ENCODE measurements at places on chromosomes 13 and 19.

DNA sequence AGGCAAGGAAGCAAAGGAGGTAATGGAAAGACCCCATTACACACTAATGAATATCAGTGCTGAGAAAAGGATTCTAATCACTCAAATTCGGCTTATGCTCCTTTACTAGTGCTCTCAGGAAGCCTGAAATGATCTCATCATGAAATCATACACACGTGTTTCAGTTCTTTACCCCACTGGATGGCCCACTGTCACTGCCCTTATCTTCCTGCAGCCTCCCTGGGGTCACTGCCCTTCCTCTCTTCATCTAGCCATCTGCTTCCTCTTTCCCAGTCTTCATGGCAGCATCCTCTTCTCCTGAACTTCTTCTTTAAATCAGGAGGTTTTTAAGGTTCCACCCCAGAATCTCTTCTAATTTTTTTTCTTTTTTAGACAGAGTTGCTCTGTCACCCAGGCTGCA lies 27.9 kb upstream of the EEF1AKMT1 start:
- no peak for DNase-seq

DNA sequence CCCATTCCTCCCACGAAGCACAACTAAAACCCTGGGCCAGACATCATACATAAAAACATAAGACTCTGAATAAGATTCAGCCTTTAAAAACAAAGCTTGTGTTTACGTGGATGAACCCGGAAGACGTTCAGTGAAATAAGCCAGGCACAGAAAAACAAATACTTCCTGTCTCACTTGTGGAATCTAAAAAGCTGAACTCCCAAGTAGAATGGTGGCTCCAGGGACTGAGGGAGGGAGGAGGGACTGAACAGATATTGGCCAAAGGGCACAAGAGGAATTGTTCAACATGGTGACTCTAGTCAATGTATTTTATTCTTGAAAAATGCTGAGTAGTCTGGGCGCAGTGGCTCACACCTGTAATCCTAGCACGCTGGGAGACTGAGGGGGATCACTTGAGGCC lies 35.7 kb upstream of the TPM4 start:
- no peak for DNase-seq

GRCh38 chr19:33063356-33063752 lies 1.3 kb downstream of the RHPN2 start:
- no peak for DNase-seq

- DNase-seq: no peak
Measured at GRCh38 chr13:26401069-26401468, 147.1 kb downstream of the CDK8 start.

GRCh38 chr13:31012655-31013024 lies 80.2 kb downstream of the TEX26 start:
- no peak for DNase-seq

GRCh38 chr19:4519521-4520277 lies 1.4 kb upstream of the PLIN4 start:
- DNase-seq: no peak

- DNase-seq: no peak
Measured at GRCh38 chr19:8494158-8494557, 8.3 kb downstream of the PRAM1 start.

GRCh38 chr13:102440259-102440936 lies 38.5 kb upstream of the FGF14 start:
- DNase-seq: peak; percentile 74

- DNase-seq: no peak
Measured at GRCh38 chr19:30446850-30447552, 74.8 kb downstream of the ZNF536 start.

- DNase-seq: no peak
Measured at GRCh38 chr13:31110617-31111016, 51.1 kb downstream of the HSPH1 start.

DNA sequence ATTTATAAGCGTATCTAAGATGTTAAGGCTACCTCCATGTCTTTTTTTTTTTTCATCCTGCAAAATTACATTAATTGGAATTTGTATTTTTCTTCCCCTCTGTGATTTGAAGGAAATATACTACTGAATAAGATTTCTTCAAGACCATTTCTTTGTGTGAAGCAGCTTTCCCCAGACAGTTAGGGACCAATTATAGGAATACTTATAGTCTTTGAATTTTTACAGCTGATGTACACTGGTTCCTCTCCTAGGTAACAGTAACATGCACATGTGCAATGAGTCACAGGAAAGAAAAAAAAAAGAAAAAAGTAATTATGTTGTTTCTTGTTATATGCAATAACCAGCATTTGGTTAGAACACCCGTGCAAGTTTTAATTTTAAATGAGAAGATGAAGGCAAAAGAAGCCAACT lies 82.0 kb downstream of the PCDH9 start:
- no peak for DNase-seq

- no peak for DNase-seq
Measured at GRCh38 chr19:15622991-15623390, 8.0 kb downstream of the CYP4F8 start.

DNA sequence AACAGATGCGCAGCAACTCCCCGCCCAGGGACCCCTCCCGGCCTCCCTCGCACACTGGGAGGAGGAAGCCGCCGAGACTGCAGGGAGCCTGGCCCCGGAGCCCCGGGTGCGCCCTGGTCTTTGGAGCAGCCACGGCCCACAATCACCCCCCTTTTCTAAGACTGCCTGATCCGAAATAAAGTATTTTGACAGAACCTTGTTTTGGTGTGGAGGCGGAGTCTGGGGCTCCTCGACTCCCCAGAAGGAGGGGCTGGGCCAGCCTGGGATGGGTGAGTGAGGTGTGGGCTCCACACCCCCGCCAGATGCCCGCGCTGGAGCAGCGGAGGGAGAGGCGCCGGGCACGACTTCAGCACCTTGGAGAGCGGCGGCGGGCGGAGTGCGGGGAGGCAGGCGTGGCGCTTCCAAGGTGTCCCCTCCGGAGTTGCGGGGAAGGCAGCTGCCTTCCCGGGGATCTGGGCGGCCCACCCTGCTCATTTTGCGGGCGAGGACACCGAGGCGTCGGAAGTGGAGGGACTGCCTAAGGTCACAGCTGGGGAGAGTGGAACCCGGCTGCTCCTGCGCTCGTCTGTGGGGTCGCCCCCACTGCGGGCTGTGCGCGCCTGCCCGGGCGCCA lies 9.4 kb downstream of the SIRT6 start:
- no peak for DNase-seq

DNA sequence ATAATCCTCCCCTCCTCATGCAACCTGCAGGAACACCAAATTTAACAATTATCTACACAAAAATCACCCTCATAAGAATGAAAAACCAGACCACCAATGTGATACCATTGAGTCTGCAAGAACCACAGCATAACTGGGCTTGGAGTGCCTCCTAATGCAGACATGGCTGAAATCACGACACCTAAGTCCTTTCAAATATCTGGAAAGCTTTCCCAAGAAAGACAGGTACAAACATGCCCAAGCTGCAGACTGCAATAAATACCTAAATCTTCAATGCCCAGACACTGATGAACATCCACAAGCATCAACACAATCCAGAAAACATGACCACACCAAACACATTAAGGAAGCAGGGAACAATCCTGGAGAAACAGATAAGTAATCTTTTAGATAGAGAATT lies 417.1 kb downstream of the LMO7 start:
- no peak for DNase-seq

GRCh38 chr13:45301263-45301662 lies 39.7 kb downstream of the TPT1 start:
- no peak for DNase-seq

DNA sequence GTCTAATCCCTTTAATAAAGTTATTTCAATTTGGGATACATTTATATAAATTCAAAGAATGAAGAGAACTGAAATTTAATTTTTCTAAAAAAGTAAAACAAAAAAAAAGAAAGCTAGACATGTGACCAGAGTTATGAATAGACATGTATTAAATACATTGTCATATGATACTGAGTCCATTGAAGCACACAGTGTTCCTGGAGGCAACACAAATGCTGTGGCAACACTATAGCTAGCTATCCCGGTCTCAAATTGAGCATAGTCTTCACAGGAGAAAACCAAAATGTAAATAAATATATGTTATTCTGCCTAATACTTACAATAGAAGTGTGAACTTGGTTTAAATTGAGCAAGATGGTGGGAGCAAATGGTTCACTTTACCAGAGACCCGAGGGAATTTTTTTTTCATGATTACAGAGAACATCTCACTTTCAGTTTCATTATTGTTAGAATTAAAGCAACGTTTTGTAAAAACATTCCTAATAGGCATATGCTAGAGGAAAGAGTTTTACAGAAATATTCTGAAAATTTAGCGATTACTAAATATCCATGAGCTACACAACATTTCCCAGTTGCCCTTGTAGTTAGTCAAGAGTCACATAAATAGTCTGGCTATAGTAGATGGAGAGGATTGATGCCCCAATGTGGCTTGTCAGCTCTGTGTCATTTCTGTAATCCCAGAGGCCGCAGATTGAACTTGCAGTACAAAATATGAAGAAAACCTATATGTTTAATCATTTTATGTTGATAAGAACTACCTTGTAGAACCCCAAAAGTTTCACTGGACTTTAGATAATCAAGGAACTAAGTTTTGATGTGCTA lies 775.7 kb upstream of the SPRY2 start:
- no peak for DNase-seq

DNA sequence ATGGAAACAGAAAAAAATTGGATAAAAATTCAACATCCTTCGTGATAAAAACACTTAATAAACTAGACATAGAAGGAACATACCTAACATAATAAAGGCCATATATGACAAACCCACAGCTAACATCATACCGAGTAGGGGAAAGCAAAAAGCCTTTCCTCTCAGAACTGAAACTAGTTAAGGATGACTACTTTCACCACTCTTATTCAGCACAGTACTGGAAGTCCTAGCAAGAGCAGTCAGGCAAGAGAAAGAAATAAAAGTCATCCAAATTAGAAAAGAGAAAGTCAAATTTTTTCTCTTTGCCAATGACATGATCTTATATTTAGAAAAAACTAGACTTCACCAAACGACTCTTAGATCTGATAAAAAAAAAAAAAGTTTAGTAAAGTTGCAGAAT lies 25.8 kb upstream of the SLC7A9 start:
- no peak for DNase-seq

- DNase-seq: peak; percentile 77
Measured at GRCh38 chr13:48828962-48829411, 146.7 kb upstream of the FNDC3A start.

GRCh38 chr19:8655340-8655709 lies 24.9 kb downstream of the NFILZ start:
- no peak for DNase-seq

GRCh38 chr19:11507370-11508078 lies 1.9 kb upstream of the ZNF653 start:
- DNase-seq: no peak

- no peak for DNase-seq
Measured at GRCh38 chr13:98839856-98840769, 87.6 kb upstream of the SLC15A1 start.

GRCh38 chr13:103568314-103568713 lies 502.1 kb upstream of the SLC10A2 start:
- no peak for DNase-seq

DNA sequence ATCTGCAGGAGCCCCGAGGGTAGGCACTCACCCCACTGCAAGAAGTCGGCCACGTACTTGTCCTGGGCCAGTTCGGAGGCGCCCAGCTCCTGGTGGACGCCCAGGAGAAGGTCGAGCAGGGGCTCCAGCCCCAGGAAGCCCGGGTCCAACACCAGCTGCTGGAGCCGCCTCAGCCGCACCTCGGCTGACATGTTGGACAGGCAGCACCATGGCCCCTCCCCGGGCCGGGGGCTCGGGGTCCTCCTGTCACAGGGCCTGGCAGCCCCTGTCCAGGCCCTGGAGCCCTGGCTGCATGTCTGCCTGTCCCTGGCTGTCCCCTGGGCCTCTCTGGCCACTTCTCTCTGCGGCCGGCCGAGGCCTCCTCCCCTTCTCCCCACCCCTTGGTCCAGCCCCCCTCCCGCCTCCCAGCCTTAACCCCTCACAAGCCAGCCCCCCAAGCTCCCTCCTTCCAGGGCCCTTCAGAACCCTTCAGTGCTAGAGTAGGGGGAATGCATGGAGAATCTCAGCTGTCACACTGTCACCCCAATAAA lies at the start of gene DMPK:
TSS of gene DMPK (minus strand) at position 329 of the 530 bp plus-strand sequence. CDS start at position 191, 138 bp downstream.
- no peak for DNase-seq

DNA sequence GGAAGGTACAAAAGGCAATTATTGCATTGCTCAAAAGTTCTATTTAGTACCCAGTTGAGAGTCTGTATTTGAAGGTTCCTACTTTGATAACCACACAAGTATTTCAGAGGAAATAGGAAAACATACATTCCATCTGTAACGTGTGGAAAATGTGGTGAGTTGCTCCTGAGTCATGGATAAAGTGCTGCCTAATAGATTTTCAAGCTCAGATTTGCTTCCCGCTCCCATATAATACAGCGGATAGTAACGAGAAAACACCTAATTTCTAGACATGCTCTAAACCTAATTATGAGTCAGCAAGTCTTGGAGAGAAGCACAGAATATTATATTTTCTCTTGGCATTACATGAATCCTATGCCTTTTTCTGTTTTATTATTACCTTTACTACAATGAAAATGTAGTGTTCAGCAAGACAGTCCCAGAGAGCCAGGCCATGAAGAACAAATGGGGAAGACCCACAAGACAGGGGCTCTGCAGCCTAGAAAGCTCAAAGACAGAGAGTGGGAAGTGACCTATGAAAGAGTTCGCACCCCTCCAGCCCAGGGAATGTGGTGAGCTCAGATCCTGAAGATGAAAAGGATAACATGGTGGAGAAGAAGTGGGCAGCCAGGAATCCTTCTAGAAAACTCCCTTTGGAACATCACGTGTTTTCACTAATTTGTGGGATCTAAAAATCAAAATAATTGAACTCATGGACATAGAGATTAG lies 116.1 kb downstream of the STARD13 start:
- no peak for DNase-seq

GRCh38 chr13:40016953-40017660 lies 361.6 kb downstream of the COG6 start:
- no peak for DNase-seq

DNA sequence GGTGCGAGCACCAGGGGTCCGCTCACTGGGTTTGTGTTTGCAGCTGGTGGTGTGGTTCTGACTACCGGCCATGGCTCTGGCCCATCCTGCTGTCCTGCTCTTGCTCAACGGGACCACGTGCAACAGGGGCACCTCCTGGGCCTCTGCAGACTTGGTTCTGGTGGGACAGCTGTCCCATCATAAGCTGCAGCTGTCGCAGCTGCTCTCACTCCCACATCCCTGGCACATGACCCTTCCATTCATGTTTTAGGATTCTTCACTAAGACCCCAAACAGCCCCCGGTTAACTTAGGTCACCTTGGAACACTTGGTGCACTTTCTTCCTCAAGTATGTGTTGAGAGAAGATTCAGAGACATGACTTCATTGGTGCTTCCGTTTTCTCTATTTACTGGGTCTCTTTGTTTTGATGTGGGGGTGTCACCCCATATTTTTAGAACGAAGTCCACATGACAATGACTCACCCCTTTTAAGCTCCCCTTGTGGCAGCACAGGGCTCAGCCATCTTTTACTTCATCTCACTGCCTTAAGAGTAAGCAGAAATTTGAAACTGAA lies 68.4 kb upstream of the ARHGEF7 start:
- DNase-seq: no peak

DNA sequence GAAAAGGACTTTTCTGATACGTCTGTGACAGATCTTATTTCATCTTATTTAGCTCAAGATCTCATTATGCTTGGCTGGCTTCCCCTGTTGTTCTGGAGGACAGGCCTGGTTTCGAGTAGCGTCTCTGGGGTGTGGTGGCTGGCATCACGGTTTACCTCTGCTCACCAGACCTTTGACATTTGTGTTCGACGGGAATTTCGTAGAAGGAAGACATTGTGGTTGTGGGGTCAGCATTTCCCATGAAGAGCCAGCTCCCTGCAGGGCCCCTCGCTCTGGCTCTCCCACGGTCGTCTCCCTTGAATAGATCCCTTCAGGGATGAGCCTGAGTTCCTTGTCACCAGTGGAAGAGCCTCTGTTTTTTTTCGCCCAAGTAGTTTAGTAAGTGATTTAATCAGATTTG lies 78.6 kb upstream of the TEX29 start:
- DNase-seq: no peak

GRCh38 chr19:49553451-49554271 lies 25.9 kb downstream of the RCN3 start:
- DNase-seq: no peak

All from epithelial cell of proximal tubule (primary cell).